ENCODE measurements at places on chromosomes 13 and 19.

DNA sequence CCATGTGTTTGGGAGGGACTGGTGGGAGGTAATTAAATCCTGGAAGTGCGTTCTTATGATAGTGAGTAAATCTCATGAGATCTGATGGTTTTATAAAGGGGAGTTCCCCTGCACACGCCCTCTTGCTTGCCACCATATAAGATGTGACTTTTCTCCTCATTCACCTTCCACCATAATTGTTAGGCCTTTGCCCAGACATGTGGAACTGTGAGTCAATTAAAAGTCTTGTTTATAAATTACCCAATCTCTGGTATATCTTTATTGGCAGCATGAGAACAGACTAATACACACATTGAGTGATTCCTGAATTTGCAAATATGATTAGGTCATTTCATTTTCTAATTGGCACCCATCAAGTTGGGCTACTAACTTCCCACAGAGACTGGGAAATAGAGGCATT lies 977.2 kb downstream of the SLITRK1 start:
- no peak for DNase-seq

DNA sequence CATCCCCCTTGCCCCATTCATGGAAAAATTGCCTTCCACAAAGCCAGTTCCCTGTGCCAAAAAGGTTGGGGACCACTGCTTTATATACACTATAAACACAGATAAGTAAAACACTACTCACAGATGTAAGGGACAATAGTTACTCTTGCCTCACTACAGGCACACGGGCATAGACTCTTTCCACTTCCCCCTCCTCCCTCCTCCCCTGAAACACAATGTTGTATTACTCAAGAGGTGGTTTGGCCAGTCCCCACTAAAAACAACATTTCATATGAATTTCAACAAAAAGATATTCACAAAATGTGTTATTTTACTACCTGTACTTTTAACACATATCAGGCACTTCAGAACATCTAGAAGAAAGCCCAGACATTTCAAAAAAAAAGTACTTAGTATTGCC lies 45.1 kb downstream of the EPSTI1 start:
- peak; percentile 66 for DNase-seq

DNA sequence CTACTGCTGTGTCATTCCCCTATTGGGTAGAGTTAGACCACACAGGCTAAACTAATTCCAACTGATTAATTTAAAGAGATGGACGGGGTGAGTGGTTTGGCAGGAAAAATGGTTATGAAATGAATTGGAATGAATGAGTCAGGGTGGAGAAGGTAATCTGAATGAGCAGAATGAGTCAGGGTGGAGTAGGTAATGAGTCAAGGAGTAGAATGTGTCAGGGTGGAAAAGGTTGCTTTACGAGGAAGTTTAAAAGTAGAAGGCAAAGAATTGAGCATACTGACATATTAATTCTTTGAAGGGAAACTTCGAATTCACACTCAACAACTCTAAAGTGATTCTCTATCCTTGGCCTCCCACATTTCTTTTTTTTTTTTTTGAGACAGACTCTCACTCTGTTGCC lies 12.7 kb upstream of the ZNF121 start:
- DNase-seq, result peak; percentile 95

GRCh38 chr19:10502524-10503001 lies 593 bp downstream of the KEAP1 start:
- DNase-seq, result peak; percentile 95

- no peak for DNase-seq
Measured at GRCh38 chr13:42466123-42466522, 107.8 kb upstream of the TNFSF11 start.

- DNase-seq, result no peak
Measured at GRCh38 chr19:14514215-14514863, 3.9 kb downstream of the DNAJB1 start.

- no peak for DNase-seq
Measured at GRCh38 chr13:100954430-100955305, 280.1 kb upstream of the TMTC4 start.

GRCh38 chr13:33057019-33057780 lies 41.0 kb downstream of the KL start:
- peak; percentile 45 for DNase-seq

DNA sequence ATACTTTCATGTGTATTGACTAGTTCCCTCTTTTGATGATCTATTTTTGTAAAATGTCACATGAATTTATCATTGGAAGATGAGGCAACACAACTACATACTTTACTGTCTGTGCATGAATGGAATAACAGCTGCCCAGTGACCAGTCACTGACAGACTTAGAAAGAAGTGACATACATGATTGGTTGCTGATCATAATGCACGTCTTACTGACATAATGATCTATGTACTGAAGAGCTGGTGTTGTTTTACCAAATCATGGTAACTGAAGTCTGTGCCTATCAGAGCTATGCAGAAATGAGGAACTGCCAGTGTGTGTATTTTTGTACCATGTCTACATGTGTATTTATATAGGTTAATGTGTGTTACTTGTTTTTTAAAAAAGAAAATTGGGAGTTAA lies 26.5 kb downstream of the GPR18 start:
- no peak for DNase-seq

GRCh38 chr13:100399455-100399854 lies 189.1 kb downstream of the GGACT start:
- DNase-seq, result no peak

GRCh38 chr19:31304831-31305312 lies 44.4 kb downstream of the TSHZ3 start:
- no peak for DNase-seq
